Hematopoietic multipotent progenitor cell treated with erythropoietin and hydrocortisone succinate and interleukin-3 and kit ligand, for 17 days (in vitro differentiated cells): ENCODE measurements at places on chromosomes 13 and 19.

GRCh38 chr13:112240076-112240475 lies 136.1 kb upstream of the SPACA7 start:
- DNase-seq: no peak

- DNase-seq: no peak
Measured at GRCh38 chr19:47881757-47882156, 4.4 kb downstream of the SULT2A1 start.

DNA sequence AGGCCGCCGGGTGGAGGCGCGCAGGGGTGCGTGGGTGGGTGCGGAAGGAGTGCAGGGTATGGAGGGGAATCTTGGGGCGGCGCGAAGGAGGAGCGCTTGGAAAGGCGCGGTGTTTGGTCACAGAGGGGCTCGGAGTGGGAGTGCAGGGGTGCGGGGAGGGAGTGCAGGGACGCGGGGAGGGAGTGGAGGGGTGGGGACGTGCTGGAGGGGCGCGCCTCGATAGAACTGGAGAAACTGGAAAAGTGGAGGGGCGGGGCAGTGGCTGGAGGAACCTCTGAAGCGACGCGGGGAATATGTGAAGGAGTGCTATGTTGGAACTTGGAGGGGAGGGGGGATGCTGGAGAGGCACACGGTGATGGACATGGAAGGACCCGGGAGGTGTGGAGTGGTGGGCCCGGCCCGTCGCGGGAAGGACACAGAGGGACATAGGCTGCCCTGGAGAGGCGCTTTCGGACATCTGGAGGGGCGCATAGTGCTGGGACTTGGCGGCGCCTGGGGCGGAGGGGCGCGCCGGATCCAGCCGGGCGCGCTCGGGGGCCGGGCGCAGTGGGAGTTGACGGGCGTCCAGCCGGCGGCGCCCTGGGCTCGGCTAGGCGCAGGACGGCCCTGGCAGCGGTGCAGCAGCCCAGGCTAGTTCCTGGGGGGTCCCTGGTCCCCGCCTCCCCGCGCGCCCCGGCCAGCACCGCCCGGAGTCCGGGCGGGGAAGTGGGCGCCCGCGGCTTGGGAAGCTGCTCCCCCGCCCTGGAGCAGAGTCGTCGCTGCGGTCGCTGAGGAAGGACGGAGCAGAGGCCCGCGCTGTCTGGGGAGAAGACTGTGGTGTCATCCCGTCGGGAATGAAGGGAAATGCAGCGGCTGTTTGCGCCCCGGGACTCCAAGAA lies 20.8 kb upstream of the SGCG start:
- no peak for DNase-seq

GRCh38 chr13:32857077-32857476 lies 159.1 kb upstream of the KL start:
- DNase-seq: no peak

DNA sequence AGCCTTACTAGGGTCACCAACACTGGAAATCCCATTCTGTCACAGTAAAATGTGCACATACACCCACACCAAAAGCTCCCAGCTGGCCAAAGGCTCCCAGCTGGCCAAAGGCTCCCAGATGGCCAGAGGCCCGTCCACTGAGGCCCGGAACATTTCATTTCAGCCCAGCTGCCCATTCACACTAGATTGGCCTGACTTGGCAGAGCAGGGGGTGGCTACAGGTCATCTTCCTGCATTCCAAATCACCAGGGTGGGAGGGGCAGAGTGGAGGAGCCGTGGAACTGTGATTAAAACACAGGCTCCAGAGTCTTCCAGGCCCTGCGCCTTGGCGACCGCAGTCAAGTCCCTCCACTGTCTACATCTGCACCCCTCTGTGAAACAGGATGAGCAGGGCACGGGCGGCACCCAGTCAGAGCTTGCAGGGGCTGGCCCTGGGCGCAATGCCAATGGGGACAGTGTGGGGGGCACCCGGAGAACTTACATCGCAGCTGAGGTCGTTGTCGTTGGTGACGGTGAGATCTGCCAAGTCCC lies 10.1 kb upstream of the PRKD2 start:
- DNase-seq: no peak

DNA sequence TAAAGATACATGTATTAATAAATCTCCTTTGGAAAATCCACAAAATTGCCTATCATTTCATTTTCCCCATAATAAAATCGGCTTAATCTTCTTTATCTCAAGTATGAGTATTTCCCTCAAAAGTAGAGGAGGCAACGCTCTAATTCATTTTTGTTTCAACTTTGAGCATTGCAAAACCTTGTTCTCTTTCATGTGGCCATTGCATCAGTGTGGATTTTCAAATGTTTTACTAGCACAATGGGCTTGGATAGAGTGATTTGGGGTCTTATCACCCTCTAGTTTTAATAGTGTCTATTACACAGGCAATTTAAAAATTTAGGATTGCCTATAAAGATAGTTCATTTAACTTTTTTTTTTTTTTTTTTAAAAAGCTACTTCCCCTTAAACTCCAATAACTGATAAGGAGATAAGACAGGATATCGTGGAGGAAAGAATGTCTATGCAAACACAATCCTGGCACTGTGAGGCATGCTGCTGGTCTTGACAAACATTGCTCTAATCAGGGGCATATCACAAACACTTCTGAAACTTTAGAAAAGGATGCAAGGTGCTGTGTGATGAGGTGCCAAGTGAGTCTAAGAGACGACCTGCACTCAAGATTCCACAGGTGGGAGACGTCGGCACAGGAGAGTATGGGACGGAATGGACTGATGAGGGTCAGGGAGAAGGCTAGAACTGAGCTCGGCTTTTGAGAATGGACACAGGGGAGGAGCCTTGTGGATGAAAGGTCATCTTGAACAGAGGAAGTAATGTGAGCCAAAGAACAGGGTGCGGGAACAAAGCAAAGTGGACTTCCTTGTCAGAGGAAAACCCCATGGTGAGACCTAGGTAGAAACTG lies 199.7 kb downstream of the IRS2 start:
- no peak for DNase-seq

- DNase-seq: peak; percentile 23
Measured at GRCh38 chr19:14116918-14117578, 514 bp downstream of the PRKACA start.

DNA sequence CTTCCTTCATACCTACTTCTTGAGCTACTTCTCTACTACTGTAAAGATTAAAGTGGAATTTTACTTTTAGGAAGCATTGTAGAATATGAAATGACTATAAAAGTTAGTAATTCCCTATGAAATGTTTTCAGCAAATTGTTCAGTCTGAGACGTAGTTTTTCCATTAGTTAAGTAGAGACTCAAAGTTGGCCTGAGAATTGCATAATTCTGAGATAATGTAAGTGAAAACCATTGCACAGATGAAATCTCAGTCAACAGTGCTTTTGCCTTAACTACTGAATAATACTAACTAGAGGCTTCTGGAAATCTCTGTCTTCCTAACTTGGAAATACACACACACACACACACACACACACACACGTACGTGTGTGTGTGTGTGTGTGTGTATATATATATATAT lies 125.9 kb downstream of the FGF14 start:
- no peak for DNase-seq

DNA sequence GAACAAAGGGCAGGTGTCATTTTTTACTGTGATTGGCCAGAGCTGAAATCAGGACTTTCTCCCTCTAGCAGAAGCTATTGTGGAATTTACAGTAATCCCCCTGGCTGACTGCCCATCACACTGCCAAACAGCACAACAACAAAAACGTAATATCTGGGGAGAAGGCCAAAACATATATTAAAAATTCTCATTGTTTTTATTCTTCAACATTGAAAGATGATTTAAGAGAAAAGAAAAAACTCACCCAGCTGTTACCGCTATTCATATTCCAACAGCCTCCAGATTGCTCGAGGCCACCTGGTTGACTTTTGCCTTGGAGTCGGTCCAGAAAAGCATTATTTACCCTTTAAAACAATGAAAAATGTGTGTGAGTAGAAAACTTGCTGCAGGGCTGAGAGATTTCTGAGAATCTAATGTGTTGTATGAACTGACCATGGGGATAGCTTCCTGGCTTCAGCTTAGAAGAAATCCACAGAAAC lies 97.2 kb downstream of the EPSTI1 start:
- DNase-seq: no peak

- DNase-seq: no peak
Measured at GRCh38 chr13:25951831-25952230, 100.0 kb downstream of the SHISA2 start.

- DNase-seq: no peak
Measured at GRCh38 chr19:34926685-34927375, at the start of gene ZNF30. ZNF30 (plus strand) TSS chr19:34926903; CDS start chr19:34929948, 3,045 bp downstream.

DNA sequence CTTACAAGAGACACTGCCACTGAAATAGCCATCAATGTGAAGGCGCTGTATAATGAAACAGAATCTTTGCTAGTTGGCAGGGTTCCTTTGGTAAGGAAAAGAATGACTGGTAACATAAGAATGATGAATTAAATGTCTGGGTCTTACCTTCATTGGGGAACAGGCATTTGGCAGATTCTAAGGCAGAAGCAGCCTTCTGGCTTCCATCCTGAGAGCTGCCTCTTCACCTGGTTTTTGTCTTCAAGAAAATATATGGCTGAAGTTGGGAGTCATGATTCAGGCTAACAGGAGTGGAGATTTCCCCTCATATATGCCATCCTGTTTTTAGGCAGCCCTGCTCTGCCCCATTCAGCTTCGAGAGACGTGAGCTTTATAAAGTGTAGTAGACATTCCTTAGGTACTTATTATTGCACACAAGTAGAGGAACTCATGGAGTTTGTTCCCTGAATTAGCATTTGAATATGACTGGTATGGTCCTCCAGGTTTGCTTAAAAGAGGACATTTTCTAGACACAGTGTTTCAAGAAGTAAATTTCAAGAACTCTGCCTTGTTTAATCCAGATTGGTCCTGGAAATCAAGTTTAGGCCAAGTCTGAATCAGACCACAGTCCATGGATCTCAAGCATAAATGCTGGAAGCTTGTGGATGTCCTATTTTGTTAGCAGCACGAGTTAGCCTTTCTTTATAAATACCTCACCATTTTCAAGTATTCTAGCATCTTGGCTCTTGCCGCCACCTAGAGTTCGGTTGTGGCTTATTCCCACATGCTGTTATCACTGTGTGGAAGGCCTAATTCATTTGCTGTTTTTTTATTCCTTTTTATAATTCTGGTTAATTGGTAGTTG lies 56.2 kb upstream of the AKAP11 start:
- peak; percentile 35 for DNase-seq

DNA sequence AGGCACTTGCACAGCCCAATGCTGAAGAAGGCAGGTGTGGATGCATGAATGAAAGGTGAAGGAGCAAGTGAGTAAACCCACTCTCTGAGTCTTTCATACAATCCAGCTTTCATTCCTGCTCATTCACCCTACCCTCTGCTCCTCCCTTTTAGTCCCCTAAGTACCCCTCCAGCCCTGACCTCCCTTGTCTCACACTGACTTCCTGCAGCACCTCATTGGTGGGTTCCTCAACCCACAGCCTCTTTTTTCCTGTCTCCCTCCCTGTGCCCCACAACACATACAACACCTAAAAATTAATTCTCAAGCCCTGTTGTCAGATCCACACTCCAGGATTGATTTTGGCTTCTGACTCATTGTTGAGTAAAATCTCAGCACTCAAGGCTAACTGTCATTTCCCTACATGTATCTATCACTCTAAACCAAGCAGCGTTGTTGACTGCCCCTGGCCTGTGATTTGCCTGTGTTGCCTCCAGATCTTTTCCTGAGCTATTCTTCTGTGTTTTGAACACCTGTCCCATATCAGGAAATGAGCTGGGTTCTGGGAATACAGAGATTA lies 177.3 kb upstream of the SERP2 start:
- no peak for DNase-seq

DNA sequence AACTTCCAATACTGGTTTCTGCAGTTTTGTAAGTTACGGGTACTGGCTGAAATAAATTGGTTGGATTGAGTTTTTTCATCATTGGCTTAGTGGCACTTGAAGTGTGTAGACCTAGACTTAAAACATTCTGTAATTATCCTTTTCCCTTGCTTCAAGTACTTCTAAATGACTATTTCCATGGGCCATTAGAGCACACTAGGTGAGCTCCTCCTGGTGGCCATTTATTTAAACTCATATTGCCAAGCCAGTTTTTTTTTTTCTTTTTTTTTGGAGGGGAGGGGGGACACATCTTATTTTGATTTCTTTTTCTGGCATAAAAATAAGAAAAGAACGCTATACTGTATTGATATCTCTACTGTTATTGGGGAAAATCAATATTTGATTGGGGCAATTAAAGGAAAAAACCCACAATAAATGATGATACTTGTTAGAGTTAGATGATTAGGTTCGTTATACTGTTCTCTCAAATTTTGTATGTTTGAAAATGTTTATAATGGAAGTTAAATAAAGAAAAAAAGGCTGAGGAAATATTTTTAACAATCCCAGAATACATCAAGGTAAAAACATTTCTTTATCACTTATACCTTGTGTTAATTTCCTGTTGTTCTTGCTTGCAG lies 82.9 kb downstream of the PDS5B start:
- peak; percentile 56 for DNase-seq

DNA sequence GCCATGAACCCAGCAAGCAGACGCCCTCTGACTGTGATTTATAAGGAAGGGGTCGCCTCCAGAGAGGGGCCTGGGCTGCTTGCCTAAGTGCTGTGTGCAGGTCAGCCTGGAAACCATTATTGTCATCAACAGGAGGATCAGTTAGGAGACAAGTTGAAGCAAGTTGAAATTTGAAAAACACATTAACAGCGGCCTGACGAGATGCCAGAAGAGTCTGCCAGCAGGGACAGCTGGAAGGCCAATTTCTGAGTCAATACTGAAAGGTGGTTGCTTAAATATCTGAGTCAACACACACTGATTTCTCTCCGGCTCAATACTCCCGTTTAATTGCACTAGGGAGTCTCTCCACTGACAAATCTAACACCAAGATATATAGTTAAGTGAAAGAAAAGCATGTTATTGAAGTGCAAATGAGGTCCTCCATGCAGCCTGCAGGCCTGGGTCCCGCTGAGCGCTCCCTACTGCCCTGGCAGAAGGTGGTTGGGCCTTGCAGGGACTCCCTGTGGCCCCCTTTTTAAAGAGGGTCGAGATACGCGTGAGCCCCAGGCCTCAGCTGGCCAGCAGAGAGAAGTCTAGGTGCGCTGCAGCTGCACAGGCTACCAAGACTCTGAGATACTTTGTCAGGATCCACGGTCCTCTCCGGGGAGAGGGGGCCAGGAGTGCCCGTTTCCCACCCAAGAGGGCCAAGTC lies 91.1 kb downstream of the RNASEH2B start:
- DNase-seq: no peak

DNA sequence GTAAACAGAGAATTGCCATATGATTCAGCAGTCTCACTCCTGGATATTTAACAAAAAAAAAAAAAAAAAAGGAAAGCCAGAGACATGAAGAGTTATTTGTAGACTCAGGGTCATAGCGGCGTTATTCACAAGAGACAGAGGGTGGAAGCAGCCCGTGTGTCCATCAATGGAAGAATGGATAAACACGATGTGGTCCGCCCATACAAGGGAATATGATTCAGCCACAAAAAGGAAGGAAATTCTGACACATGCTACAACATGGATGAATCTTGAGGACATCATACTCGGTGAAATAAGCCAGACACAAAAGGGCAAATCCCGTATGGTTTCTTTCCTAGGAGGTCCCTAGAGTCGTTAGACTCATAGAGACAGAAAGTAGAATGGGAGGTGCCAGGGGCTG lies 14.8 kb downstream of the ACSBG2 start:
- DNase-seq: no peak

- no peak for DNase-seq
Measured at GRCh38 chr19:10898633-10899032, 27.3 kb downstream of the CARM1 start.

GRCh38 chr13:51006067-51006845 lies 96.7 kb downstream of the RNASEH2B start:
- no peak for DNase-seq

GRCh38 chr13:99265162-99265800 lies 7.1 kb upstream of the GPR18 start:
- no peak for DNase-seq
